Fibroblast of pulmonary artery (primary cell): ENCODE measurements at places on chromosomes 11 and 22.

GRCh38 chr11:79466411-79466810, 25.6 kb upstream of the TENM4 start:
- peak; percentile 34 for DNase-seq

DNA sequence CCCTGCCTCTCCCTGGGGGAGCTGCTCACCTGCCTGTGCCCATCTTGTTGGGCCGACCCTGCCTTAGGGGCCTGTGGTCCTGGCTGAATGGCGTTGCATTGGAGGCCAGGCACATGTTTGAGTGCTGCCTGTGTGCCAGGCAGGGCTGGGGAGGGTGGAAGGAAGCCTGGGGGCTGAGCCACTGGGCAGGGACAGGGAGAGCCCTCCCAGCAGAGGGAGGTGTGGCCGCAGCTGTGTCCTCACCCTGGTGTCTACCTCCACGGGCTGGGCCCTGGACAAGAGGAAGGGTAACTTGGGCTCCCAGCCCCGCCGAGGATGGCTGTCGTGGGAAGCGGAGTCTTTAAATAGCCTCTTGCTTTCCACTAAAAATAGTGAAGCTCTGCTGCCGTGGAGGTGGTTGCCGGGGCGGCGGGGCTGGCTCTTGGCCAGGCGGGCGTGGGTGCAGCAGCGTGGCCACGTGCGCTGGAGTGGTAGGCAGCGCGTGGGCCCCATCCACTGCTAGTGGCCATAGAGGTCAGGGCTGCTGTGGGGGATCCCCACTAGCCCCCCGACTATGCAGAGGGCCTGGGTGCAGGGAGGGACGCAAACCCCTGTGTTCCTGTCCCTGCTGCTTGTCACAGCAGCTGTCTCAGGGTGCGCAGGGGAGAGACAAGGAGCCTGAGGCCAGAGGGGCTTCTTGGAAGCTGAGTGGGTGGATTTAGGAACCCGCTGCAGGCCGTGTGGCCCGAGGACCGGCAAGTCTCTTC, 6.2 kb downstream of the ZDHHC8 start:
- no peak for DNase-seq

GRCh38 chr22:26599505-26599904, 9.6 kb upstream of the TPST2 start:
- no peak for DNase-seq

DNA sequence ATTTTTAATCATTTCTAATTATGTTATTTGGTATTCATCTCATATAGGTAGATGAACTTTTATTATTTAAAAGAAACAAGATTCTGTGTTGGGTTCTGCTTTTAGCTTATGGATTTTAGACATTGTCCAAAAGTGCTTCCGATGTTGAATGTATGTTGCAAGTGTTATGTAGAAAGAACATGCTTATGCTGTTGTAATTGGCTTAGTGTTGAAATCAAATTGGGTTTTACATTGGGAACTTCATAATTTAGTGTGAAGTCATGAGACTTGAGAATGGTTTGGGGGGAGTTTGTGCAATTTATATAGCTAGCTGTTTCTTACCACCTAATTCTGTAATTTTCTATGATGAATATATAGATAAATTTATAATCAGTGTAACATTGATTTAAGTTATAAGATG, 3.6 kb downstream of the MTMR3 start:
- no peak for DNase-seq

DNA sequence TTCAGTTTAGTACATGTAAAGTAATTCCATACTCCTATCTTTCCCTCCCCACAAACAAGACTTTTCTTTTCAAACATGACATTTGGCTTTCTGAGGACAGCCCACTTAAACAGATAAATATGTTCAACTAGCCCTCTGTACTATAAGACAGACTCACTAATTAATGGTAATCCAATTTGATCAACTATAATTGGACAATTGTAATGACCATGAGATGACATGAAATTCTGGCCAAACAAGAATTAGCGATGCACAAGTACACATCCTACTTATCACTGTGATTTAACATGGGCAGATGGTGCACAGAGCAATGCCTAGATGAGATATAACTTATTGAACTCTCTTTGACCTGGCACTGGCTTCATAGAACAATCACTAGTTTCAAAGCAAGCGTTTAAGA, 1033.7 kb upstream of the CCDC90B start:
- no peak for DNase-seq

DNA sequence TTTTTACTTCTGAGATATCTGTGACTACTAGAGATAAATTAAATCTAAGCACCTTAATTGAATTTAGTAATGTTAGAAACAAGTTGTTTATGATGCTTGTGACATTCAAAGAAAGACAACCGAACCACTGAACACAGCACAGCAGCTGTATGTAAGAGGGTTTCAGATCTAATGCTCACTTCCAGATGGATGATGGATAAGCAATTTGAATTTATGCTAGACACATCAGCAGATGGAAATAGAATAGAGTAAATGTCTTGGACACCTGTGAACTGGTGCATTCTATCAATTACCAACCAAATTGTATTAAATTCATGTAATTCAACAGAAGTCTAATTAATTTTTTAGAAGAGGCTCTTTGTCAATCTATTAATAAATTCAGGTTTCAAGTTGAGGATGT, 306.3 kb downstream of the CNTN5 start:
- no peak for DNase-seq

DNA sequence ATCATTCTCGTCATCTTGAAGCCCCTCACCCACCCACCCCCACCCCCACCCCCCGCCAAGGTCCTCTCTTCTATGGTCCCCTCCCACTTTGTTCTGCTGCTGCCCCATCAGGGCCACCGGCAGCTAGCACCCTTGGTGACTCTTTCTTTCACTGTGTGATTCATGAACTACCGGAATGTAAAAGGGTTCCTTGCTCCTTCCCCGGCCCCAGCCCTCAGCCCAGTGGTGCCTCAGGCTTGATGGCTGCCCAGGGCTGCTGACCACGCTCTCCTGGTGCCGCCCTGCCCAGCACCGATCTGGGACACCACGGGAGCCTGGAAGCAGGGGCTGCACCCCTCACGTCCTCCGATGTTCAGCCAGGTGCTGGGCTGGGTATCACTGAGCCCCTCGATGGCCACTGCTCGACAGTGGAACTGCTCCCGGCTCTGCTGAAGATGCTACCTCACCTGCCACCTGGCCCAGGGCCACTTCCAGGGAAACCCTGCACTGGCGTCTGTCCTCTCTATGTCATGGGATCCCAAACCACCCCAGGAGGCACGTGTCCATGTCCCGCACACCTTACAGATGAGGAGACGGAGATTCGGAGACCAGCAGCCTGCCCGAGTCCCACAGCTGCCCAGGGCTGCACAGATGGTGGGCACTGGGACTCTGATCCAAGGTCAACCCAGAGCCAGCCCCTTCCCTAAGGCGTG, 39.7 kb downstream of the IGLL5 start:
- DNase-seq, result no peak

DNA sequence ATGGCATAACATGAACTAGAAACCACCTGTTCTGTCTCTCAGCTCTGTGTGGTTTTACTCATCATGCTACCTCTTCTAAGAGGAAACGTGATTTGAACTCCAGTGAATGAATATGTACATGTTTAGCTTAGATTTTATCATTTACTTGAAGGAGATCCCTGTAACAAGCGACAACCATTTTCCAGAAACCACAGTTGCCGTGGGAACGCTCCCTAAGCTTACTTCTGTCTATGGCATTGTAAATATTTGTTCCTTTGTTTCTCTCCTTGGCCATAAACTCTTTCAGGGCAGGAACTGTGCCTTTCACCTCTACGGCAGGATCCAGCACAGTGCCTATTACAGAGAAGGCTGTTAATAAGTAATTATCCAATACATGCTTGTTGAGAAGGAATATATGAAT, 17.1 kb upstream of the TPH1 start:
- no peak for DNase-seq

DNA sequence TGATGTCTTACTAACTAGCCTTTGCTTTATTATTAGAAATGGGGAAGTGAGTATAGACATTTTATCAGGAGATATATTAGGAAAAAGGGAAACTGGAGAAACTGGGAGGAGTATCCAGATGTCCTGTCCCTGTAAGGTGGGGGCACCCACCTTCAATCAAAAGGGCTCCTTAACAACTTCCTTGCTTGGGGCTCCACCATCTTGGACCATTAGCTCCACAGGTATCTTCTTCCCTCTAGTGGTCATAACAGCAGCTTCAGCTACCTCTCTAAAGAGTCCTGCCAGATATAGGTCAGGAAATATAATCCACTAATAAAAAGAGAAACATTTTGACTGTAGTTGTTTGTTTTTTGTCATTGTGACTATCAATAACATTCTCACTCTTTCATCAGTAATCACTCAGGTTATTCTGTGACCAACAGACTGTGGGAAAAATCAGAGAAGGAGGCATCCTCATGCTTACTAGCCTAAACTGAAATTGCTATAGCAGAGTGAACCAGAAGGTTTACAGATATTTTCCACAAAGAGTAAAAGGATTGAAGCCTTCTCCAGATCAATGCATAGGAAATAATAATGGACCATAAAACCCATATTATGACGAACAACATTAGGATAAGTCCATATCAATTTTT, 10.4 kb downstream of the OR51B4 start:
- DNase-seq, result peak; percentile 63

GRCh38 chr11:88068848-88069554, 106.2 kb downstream of the RAB38 start:
- DNase-seq, result no peak

- DNase-seq, result no peak
Measured at GRCh38 chr11:113998574-113998973, 23.7 kb downstream of the HTR3A start.

GRCh38 chr11:128053981-128054931, 533.1 kb downstream of the ETS1 start:
- no peak for DNase-seq

DNA sequence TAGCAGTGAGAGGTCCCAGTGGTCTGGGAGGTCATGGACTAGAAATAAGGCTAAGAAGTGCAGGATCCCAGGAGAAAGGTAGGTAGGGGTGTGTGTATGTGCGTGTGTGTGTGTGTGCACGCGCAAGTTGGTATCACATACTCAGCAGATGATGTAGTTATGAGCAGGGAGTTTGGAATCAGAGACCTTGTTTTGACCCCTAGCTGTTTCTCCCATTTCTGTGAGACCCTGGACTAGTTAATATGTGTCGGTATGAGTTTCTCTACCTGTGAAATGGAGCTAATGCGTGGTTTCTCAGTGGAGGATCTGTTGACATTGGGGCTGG, 1.3 kb downstream of the SERPING1 start:
- peak; percentile 53 for DNase-seq

DNA sequence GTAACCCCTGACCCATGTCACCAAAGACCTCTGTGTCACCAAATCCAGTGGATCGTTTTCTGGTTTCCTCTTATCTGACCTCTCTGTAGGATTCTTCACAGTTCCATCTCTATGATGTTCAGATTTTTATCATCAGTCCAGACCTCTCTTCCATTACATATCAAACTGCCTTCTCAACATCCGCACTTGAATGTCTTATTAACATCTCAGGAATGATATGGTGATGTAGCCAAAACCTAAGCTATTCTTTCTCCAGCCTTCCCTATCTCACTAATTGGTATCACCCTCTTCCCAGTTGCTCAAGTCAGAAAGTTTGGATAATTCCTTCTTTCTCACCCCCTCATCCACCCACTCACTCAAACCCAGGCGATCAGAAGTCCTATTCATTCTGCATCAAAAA, 13.4 kb downstream of the APLNR start:
- no peak for DNase-seq

DNA sequence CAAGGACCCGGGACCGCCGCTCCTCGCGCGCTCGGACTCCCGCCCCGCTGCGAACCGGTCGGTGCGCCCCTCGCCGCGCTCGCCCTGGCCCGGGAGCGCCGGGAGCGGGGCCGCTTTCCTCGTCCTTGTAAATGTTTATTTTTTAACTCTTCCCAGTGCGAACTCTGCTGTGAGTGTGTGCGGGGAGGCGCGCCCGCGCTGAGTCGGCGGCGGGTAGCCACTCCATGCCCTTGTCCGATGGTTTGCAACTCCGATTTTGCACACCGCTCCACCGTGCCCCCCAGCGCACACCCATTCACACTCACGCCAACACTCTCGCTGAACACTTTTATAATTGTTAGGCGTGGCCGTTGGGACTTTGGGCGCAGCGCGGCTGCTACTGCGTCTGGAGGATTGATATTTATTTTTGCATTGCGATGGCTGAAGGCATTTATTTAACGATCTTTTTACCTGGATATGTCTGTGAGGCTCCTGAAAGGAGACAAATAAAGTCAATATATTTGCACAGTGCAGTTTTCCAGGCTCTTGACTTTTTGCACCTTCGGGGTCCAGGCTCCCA, 1.0 kb downstream of the C11orf96 start:
- peak; percentile 36 for DNase-seq

- no peak for DNase-seq
Measured at GRCh38 chr11:48055292-48056132, 75.2 kb downstream of the PTPRJ start.

DNA sequence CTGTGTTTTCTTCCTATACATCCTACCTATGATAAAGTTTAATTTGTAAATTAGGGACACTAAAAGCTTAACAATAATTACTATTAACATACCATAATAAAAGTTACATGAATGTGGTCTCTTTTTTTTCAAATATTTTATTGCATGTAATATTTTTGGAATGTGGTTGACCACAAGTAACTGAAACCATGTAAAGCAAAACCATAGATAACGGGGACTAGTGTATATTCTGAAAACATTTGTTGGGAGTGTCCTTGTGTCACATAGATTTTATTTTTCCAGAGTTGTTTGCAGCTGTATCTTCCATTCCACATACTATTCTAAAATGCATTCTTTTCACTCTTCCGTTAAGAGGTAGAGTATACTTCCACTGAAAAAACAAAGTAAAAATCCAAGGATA, 200.4 kb downstream of the KIF18A start:
- DNase-seq, result no peak

DNA sequence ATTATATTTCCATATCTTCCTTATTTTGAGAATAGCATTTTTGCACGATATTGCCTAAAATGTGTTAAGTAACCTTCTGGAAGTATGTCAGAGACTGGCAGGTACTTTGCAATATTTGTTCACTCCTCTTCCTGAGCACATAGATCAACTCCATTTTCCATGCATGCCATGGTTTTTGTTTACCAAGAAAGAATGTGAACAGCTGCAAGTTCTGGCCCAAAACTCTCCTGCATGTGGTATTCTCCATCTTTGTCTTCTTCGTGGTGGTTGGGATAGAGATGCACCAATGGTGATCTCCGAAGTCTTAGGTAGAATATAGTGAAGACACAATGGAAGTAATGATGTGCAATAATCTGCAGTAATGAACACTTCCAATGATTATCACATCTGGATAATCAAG, 2241.0 kb upstream of the RAG2 start:
- no peak for DNase-seq

DNA sequence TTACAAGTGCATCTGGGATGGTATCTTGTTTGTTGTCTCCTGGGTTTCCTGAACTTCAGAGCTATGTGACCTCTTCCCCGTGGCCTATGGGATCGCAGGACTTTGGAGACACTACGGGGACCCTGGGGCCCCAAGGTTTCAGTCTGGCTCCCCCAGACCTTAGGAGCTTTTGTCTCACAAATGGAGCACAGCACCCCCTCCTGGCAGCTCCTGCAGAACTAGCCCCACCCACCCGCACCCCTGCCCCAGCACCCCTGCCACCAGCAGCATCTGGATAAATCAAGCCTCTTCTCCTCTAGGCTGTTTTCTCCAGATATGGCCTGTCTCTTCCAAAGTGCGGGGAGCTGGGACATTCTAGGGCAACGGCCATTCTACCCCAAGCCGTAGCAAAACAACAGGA, 10.4 kb downstream of the RCOR2 start:
- DNase-seq, result peak; percentile 32

- no peak for DNase-seq
Measured at GRCh38 chr11:5665746-5666401, 19.0 kb downstream of the TRIM5 start.
